ENCODE measurements at places on chromosomes 5 and 9.

GRCh38 chr9:72274441-72274840 is 90.6 kb downstream of the ZFAND5 start:
- DNase-seq: no peak

- no peak for DNase-seq
Measured at GRCh38 chr5:59287884-59288283, 605.6 kb downstream of the PDE4D start.

GRCh38 chr9:83934569-83935275 is 13.5 kb upstream of the KIF27 start:
- DNase-seq: no peak

GRCh38 chr5:137220523-137220927 is 278.6 kb downstream of the SPOCK1 start:
- no peak for DNase-seq

DNA sequence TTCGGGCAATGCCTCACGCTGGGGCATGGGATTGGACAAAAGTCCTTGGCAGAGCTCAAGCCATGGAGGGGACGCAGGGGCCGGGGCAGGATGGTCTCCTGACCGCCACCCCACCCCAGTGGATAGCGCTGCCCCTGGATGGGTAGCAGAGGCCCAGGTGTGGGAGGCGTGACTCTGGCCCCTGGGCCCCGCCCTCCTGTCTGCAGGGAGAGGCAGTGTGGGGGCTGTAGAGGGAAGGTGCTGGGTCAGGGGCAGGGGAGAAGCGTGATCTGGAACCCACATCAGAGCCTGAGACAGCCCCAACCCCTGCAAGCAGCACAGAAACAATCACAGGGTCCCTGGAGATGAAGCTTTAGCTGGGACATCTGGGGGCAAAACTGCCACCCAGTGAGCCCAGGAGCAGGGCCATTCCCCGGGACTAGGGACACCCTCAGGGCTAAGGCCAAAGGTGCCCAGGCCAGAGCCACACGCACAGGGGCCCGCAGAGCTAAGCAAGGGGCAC is 36.2 kb downstream of the NACC2 start:
- no peak for DNase-seq

GRCh38 chr5:134792286-134792685 is 33.7 kb downstream of the DDX46 start:
- DNase-seq: no peak

DNA sequence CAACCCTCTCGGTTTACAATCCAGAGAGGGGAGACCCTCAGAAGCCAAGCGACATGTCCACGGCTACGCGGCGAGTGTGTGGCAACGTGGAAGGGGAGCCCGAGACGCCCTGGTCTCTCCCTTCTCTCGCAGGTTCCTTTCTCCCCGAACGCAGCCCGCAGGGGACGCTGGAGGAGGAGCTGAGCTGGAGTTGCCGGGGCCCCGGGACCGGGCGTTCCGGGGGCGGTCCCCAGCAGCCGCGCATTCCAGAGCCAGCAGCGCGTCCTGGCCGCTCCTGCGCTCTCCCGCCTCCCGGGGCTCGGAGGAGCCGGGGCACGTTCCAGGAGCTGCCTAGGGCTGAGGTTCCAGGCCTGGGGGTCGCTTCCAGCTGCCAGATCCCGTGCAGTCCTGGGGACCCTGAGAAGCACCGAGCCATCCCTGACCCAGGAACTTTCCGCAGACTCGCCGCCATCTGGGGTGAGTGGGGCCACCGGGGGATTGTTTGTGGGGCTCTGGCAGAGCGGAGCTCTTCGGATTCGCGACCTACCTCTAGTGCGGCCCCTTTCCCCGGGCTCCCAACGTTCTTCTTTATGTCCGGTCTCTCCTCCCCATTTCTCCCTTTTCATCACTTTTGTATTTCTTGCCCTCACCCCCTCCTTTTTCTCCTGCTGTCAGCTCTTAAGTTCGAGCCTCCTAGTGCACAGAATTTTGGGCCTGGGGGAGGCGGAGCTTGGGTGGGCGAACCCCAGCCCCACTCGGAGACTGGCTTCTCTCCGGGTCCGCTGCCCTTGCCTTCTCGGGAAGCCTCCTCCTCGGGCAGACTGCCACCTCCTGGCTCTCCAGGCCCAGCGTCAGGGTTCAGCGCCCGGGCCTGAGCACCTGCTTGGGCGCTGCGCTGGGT is at the start of gene SMIM3:
Gene SMIM3, plus strand, starts transcription at position 241 of the 880 bp plus-strand sequence. CDS start 16,684 bp downstream, outside the sequence.
- peak; percentile 46 for DNase-seq

GRCh38 chr5:55438998-55439397 is 95.8 kb downstream of the PLPP1 start:
- no peak for DNase-seq

GRCh38 chr5:92401492-92401891 is 1018.4 kb upstream of the ARRDC3 start:
- no peak for DNase-seq

DNA sequence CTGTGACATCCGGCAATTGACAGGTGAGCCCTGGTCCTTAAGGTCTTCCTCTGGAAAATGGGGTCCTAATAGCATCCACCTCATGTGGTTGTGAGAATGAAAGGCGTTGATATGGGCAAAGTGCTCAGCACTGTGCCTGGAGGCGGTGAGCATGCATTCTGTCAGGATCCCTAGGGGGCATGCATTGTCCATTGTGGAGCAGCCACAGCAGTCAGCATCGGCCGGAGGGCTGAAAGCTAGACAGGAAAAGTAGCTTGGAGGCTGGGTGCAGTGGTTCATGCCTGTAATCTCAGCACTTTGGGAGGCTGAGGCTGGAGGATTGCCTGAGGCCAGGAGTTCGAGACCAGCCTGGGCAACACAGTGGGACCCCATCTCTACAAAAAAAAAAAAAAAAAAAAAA is 122.2 kb downstream of the LHX2 start:
- no peak for DNase-seq

DNA sequence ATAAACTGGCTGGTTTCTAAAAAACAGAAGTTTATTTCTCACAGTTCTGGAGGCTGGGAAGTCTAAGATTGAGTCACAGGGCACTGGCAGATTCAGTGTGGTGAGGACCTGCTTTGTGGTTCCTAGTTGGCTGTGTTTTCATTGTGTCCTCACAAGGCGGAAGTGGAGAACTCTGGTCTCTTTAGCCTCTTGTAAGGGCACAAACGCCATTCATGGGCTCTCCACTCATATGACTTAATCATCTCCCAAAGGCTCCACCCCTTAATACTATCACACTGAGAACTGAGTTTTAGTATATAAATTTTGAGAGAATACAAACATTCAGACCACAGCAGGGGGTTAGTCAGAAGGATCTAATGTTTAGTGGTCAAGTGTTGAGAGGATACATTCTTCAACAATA is 208.2 kb downstream of the SEC61B start:
- DNase-seq: no peak

DNA sequence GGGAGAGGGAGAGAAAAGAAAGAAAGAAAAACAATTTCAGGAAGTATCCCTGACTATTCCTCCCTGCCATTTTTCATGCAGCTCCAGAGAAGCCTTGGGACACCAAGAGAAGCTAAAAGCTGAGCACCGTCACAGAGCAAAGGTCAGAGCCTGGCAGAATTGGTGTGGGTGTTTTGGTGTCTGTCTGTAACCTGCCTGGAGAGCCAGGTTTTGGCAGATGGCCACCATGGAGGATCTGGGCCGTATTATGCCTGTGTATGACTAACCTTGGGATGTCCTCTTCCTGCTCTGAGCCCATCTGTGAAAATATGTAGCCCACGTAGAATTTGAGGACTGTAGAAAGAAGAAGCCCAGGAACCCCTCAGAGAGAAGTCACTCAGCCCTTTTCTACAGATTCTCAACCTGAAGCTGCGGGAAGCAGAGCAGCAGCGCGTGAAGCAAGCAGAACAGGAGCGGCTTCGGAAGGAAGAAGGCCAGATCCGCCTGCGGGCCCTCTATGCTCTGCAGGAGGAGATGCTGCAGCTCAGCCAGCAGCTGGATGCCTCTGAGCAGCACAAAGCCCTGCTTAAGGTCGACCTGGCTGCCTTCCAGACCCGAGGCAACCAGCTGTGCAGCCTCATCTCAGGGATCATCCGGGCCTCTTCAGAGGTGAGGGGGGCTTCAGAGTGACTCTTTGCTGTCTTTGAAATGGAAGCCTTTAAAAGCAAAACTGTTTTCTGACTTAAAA is 18.8 kb downstream of the GLE1 start:
- DNase-seq: no peak

DNA sequence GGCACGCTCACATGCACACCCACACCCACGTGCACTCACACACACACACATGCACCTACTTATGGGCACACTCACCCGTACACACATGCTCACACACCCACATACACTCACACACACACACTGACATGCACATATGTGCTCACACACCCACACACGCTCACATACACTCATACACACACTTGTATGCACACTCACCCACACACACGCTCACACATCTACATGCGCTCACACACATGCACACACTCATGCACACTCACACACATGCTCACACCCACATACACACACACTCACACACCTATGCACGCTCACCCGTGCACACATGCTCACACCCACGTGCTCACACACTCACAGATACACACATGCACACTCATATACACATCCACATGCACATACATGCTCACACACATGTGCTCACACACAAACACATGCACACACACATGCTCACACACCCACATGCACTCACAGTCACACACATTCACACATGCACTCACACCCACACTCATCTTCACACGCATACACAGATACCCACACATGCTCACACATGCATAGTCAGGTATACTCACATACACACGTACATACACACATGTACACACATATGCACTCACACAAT is 138.3 kb downstream of the OLFM1 start:
- DNase-seq: no peak

- DNase-seq: no peak
Measured at GRCh38 chr5:66193419-66193818, 49.3 kb downstream of the SREK1 start.

GRCh38 chr9:129023908-129024233 is 4.3 kb downstream of the SH3GLB2 start:
- DNase-seq: no peak

DNA sequence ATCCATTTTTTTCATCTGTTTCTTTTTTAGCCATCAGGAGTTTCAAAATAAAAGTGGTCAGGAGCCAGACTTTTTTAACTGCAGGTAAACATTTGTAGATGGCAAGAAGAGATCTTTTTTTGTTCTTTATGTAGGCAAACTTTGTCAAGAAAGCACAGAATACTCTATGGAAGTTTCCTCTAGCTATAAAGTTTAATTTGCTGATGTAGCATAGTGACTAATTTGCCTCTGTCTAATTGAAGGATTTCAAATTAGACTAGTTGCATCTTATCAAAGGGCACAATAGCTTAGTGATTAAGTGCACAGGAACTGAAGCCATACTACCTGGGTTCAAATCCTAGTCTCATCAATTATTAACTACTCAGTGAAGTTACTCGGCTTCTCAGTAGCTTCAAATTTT is 22.0 kb downstream of the FGF10 start:
- DNase-seq: no peak

DNA sequence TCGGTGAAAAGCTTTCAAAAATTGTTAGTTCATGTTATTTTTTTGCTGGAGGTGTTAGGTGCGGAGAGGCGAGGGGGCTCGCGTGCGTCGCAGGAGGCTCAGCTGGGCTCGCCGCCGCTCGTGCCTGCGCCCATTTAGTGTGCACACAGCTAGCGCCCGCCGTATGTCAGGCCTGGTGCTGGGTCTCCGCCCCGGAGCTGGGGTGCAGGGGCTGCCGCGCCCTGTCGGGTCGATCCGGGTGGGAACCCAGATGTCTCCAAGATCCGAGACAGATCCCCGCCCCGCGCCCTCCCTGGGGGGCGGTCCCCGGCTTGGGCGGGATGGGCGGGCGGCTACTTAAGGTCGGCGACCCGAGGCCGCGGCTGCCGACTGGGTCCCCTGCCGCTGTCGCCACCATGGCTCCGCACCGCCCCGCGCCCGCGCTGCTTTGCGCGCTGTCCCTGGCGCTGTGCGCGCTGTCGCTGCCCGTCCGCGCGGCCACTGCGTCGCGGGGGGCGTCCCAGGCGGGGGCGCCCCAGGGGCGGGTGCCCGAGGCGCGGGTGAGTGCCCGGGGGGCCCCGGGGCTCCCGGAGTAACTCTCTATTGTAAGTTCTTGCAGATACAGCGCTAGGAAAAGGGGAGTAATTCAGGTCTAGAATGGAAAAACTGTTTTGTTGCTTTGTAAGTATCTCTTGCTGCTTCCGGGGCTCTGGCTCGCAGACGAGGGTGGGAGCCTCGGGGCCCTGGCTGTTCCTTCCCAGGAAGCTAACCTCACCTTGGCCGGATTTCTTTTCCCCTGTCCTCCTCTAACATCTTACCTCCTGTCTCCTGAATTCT is 31.7 kb downstream of the GSN start:
- DNase-seq: no peak

DNA sequence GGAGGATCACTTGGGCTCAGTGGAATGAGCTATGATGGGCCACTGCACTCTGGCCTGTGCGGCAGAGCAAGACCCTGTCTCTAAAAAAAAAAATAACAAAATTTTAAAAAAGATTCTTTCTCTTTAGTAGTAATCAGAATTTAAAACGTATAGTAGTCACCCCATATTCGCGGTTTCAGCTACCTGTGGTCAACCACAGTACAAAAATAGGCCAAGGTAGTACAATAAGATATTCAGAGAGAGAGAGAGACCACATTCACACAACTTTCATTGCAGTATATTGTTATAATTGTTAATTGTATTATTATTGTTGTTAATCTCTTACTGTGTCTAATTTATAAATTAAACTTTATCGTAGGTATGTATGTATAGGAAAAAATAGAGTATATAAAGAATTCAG is 18.7 kb downstream of the INIP start:
- DNase-seq: no peak

GRCh38 chr5:15695215-15695731 is 195.3 kb downstream of the FBXL7 start:
- no peak for DNase-seq

GRCh38 chr5:54491326-54491725 is 26.2 kb upstream of the SNX18 start:
- no peak for DNase-seq

DNA sequence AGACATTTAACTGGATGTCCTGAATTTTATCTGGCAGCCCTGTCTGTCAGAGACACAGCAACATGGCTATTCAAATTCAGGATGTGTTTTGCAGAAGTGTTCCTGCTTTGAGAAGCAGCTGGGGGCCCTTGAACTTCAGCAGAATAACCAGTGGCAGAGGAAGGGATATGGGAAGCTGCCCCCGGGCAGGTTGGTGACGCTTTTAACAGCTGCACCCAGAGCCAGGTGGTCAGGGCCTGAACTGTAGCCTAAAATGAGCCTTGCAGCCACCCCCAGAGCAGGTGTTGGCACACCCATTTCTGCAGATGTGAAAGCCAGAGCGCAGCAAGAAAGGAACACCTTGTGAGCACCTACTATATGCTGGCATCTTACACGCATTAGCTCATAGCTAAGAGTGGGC is 128.7 kb upstream of the BOD1 start:
- DNase-seq: no peak

DNA sequence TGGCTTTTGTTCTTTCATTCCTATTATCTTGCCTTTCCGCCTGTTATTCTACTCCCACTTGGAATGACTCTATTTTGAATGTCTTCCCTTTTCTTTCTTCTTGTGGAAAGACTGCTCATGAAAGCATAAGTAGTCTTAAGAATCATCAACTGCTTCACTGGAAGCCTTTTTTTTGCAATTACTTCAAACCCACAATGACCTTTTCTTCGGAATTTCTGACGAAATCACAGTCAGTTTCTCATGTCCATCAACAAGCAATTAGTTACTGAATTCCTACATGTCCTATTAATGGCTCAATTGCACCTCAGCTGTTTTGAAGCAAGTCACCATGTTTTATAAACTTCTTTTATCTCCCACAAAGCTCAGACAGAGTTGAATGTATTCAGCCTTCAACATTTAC is 196.2 kb downstream of the TARS1 start:
- no peak for DNase-seq
